ENCODE measurements at places on chromosomes 3 and 15.
A peak's percentile ranks its signal among the peaks of the same experiment; 100 is the strongest.

DNA sequence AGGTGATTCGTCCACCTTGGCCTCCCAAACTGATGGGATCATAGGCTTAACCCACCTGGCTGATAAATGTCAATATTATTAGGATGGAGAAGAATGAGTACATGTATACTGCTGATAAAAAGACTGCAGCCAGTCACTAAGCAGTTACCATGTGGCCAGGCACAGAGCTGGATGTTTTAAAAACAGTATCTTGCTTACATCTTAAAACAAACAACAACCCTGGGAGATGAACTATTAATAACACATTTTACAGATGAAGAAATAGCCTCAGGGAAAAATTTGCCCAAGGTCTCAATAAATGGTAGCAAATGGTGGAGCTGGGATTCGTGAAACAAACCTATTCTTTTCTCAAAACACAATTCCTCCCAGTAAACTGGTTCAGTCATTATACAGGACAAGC lies 18.1 kb downstream of the IL17RD start:
- no peak for DNase-seq

GRCh38 chr3:196624067-196624790 lies 15.3 kb upstream of the NRROS start:
- DNase-seq: peak; percentile 80

- DNase-seq: no peak
These were observed 227.7 kb downstream of the ZNF621 start for GRCh38 chr3:40752492-40752891.

DNA sequence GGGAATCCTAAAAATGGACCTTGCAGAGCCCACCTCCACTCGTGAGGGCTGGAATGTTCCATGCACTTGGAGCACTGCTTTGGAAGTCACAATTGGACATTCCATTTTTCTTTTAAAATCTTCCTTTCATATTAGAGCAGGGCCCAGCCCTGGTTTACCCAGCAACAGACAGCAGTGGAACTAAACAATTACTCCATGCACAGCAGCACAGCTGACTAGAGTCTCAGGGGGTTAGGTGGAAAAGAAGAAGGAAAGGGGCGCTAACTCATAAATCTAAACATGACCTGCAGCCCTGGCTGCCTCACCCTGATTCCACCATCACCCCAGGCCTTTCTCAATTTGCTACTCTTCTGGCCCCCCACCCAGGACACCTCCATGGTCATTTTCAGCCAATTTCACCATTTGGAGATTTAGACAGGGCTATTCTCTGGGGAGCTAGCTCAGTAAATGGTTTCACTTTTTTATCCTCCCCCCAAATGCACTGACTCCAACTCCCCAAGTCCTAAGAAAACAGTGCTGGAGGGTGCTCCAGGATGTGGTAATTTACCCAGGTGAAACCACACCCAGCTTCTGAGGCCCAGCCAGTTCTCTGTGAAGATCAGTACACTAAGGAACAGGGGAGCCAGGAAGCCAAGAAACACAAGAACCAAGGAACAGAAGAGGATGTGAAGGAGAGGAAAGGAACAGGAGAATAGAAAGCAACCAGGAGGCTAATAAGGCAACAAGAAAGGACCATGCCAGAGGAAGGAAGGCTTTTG lies 1.6 kb upstream of the LRRC31 start:
- DNase-seq: no peak

- DNase-seq: no peak
These were observed 67.9 kb downstream of the CACNA2D2 start for GRCh38 chr3:50435371-50436113.

DNA sequence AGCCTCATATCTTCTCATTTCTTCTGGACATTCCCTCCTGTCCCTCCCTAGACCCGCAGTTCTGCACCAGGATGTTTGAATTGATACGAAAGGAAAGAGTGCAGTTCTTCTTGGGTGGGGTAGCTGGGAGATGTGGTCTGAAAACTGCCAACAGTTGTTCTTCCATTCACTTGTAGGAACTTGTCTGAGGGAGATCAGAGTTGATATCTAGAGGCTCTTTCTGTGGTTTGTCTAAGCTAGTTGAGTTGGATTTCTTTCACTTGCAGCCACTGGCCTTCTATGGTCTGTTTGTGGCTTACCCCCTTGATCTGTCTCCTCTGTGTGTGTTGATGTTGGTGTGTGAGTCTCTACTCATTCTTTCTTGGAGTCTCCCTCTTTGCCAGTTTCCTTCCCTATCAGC lies 42.5 kb upstream of the PIK3CB start:
- no peak for DNase-seq

DNA sequence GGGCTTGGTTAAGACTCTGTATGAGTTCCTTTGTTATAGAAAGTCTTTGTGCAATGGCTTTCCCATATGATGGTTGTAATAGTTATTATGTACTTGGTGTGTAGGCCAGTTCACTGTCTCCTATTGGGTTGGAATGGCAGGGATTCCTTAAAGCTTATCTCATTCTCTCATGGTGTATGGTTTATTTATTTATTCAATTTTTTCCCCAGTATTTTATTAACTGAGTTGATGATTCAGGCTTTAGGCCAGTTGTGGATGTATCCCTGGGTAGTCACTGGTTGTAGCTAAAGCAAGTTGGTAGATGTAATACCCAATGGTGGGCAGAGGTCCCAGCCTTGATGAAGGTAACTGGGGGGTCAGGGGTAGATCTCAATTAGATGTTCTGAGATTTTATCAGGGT lies 349.4 kb downstream of the DOCK3 start:
- no peak for DNase-seq

DNA sequence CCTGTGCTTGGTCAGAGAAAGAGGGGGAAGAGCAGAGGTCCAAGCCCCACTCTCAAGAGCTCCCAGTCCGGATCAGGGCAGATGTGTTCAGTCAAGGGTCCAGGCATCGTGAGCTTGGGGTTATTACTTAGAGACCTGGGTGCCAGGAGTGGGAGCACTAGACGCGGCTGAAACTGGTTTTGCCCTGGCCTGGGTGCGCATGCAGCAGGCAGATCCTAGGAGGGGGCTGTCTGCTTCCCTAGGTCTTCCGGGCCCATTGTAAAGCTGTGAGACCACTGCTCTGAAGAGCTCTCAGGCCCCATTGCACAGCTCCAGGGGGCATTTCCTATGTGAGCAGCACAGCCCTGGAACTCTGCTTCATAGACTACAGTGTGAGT lies 204.9 kb upstream of the LINGO1 start:
- no peak for DNase-seq

DNA sequence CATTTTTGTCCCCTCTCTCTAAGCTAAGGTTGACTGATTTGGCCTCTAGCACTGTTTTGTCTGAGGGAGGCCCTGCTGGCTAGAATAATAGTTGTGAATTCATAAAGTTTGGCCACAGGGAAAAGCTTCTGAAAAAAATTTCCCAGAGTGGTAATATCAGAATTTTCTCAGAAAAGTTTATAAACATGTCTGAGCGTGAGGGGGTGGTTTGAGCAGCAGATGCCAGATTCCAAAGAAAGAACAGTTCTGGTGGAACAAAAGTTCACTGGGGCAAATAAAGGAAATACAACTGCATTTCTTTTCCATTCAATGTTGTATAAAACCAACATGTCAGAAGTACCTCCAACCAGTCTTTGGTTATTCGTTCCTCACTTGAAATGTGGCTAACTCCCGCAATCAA lies 61.2 kb downstream of the CLDN1 start:
- DNase-seq: no peak

DNA sequence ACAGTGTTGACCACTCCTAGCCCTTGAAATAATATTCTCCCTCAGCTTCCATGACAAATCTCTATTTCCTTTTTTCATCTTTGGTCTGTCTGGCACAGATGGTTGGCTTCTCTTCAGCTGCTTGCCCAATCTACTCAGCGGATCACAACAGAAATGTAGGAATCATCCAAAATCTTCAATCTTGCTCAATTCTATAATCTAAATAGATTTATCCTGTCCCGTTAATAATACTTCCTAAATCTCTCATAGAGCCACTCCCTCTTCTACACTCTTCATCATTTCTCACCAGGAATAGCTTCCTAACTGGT lies 3.8 kb downstream of the PEAK1 start:
- no peak for DNase-seq

DNA sequence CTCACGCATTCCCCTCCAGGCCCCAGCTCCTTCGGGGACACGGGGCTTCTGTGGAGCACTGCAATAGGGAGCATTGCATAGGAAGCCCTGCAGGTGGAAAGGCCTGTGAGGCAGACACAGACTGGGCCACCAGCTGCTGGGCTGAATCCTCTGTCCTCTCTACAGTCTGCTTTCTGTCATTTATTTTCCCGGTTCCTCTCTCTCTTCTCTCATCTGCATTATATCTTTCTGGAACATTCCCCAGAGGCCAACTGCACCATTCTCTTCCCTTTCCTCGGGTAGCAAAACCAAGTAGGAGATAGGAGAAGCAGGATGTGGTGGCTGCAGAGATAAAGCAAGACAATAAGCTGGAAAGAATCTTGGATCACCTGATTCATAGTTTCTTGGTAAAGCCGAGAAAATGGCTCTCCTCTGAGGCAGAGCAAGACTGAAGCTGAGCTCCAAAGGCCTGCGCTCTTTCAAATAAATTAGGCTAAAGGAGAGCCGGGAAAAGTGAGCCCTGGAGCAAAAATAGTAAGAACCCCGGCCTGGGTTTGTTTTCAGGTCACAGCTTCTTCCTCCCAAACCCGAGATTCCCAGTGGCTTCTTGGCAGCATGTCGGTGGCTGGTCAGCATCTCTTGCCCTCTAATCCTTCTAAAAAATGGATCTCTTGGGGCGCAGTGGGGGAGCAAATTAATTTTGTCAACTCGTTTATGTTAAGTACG lies 5.3 kb downstream of the TM4SF4 start:
- no peak for DNase-seq

DNA sequence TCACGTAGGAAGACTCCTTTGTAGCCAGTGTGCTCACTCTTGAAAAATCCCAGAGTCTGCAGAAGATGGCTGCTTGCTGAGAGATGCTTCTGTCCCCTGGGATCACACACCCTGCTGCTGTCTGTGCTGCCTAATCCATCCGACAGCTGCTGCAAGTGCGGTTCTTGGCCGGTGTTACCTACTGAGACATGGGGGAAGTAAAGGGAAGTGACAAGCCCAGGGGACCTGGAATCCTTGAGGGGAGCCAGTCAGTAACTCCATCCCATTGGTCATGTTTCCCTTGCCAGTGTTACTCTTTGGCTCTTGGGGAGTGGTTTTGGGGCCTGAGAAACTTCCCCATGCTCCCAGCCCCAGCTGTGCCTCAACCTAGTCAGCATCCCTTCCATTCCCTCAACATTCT lies 8.3 kb upstream of the CPNE9 start:
- no peak for DNase-seq

- no peak for DNase-seq
These were observed 101.3 kb upstream of the SLCO3A1 start for GRCh38 chr15:91752081-91752785.
